Endothelial cell of umbilical vein (primary cell): ENCODE measurements at places on chromosomes 6 and 20.

DNA sequence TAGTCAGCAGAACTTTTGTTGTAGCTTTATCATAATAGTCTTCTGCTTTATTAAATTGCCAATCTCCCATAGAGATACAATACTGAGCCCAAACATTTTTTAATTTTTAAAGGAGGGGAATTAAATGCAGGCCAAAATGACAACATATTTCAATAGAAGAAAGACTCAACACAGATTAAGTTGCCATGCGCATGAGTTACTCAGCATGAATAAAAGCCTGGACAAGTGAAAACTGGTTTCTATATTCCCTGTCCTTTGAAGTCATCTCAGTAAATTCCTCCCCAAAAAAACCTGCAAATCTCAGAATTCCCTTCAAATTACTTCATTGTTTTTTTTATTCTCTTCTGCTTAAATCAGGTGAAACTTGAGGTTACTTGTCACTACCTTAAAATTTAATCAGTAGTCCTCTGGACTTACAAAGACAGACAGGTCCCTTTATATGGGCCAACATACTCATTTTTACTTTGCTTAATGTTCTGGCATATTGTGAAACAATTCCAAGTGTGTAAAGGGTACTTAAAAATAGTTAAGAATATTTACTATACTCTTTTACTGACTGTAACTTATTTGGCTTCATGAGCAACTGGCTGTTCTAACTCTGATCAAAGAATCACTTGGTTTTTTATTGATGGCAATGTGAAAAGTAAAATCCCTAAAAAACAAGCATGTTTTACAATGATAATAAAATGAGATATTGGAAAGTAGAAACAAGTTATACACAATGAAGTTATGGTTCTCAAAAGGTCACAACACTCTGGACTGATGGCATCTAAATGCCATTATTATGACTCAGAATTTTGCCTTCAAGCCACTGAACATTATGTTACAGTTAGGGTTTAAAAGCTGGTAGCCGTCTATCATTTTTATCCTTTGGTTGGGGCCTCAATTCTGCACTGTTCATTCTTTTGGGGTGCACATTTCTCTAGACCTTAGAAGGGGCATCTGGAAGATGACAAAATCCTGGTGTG, 49.9 kb upstream of the COL21A1 start:
- DNase-seq: peak; percentile 39

GRCh38 chr20:40670253-40670652, 18.8 kb downstream of the MAFB start:
- no peak for DNase-seq

DNA sequence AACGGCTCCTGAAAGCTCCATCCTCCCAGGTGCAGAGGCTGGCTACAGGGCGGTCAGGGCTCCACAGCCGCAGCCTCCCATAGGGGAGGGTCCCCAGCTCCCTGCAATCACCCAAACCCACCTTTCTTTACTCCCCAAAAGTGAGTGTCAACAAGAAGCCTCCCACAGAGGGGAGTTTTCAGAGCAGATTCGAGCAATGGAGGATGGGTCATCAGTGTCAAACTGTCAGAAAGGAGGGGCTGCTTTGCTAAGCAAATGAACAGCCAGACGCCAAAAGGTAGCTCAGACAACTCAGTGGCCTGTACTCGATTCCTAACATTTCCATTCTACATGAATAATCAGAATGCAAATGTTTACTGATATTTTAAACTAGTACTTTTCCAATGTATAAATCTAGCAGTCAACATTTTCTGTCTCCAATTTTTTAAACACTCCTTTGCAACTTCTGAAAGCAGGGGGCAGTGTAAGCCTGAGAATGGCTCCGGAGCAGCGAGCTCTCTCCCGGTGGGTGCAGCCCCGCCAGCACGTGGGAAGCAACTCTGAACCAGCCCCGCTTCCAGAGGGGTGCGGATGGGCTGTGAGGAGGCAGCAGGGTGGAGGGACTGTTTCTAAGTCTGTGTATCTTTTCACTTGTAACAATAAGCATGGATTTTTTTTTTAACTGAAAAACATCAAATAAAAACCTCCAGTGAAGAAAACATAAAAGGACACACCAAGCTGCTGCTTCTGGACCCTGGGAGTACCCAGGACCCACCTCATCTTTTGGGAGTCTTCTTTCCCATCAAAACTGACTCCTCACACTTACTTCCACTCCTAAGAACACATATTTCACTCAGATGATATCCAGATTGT, 54.9 kb downstream of the TAF4 start:
- peak; percentile 59 for DNase-seq

DNA sequence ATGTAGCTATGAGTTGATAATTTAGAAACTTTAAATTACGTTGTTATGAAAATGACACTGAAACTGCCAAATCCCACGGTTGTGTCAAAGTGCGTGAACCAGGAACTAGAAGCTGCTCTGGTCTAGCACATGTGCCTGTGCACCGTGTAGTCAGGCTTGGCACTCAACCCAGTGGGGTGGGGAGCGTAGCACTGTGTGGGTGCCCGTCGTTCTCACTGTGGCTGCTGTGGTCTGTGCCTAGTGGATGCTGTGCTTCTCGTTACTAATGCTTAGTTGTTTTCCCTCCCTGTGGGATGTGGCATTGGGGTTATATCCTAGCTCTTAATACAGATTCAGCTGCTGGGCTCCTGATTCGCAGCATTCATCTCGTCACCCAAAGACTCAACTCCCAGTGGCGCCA, 46.2 kb upstream of the ADIG start:
- no peak for DNase-seq

GRCh38 chr6:122872311-122872710, 83.3 kb downstream of the SMPDL3A start:
- no peak for DNase-seq

- no peak for DNase-seq
Observed at GRCh38 chr6:7762760-7763159, 36.9 kb downstream of the BMP6 start.

DNA sequence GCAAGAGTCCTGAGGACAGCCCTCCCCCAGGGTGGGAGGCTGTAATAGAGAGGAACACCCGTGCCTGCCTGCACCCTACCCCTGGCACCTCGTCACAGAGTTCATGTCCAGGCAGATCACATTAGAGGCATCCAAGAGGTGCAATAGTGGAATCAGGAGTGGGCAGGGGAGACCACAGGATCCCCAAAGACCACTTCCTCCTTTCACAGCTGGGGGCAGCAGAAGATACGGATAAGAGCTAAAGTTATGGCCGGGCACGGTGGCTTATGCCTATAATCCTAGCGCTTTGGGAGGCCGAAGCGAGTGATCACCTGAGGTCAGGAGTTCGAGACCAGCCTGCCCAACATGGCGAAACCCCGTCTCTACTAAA, 1.5 kb upstream of the CAPN11 start:
- no peak for DNase-seq

DNA sequence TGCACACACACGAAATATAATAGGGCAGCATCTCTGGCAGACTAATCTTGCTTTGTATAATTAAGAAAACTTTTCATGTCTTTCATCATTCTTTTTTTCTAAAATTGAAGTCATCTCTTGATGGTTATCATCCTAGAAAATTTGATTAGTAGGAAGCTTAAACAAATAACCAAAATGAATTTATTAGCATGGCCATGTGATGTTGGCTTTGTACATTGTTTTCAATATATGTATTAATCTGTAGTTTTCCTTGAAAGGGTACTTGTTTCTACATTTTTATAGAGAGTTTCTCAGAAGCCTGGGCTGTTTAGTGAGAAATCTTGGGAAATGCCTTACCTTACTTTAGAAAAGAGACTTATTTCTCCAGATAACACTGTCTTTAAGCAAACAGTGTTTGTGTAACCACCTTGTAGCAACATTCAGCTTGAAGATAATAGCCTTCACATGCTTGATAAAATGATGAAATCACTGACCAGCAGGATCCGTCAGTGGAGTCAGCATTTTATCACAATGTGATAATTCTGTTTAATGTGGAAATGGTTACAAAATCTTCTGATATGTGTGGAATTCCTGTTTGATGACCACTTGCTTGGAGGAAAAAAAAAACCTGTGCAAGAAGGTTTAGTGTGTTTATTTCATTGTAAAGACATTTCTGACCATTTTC, 147.8 kb downstream of the MACROD2 start:
- no peak for DNase-seq

GRCh38 chr6:128275681-128276080, 244.7 kb downstream of the PTPRK start:
- peak; percentile 19 for DNase-seq

DNA sequence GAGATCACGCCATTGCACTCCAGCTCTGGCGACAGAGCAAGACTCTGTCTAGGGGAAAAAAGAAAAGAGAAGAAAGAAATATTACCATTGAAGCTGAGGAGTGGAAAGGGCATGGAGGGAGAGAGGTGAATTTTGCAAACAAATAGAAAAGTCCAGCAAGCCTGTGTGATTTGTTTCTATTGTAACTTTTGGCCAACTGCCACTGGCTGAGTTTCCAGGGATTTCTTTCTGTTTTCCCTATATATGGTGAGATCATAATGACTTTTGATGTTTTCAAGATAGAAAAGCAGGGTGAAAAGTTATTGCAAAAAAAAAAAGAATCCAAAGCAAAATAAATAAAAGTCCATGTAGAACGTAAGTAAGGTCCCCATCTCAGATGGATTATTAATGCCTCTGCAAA, 184.2 kb upstream of the RALGAPA2 start:
- no peak for DNase-seq

DNA sequence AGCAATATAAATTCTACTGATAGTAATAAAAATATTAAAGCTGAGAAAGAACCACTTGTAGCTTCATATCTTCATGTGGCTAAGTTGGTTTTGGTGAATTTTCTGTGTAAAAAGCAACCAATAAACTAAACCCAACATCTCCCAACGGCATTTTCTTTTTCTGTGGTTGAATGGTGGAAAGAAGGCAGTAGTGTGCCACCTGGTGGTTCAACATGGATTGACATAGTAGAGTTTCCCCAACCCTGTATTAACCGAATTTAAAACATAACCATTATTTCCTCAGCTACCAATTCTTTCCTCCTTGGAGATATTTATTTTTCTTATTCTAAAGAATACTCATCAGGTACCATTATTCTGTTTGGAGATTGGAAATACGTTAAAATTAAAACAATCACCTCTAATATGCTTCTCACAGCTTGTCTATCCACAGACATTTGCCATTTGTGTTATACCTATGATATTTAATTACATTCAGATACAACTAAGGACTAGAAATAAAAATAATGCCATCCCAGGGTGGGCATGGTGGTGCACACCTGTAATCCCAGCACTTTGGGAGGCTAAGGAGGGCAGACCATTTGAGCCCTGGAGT, 117.1 kb upstream of the EEF1E1 start:
- DNase-seq: peak; percentile 62

DNA sequence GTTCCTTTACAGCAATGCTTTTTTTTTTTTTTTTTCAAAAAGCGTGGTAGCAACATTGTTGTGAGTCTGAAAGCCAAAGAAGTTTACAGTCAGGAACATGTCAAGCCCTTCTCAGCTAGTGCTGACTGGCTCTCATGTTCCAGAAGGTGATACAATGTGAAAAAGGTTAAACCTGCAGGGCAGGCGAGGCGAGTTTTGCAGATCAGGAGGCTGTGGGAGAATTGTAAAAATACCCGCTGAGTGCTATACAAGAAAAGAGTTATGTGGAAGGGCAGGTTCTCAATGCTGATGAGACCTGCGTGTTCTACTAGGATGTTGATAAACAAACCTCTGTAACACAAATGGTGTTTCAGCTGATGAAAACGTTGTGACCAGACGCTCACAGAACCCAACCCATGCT, 30.9 kb upstream of the RPP40 start:
- no peak for DNase-seq

- peak; percentile 23 for DNase-seq
Observed at GRCh38 chr20:45629496-45630100, at the start of gene WFDC10A. WFDC10A (plus strand) TSS chr20:45629739; CDS start chr20:45629814, 75 bp downstream.

- no peak for DNase-seq
Observed at GRCh38 chr6:24226541-24226940, 100.5 kb downstream of the NRSN1 start.

DNA sequence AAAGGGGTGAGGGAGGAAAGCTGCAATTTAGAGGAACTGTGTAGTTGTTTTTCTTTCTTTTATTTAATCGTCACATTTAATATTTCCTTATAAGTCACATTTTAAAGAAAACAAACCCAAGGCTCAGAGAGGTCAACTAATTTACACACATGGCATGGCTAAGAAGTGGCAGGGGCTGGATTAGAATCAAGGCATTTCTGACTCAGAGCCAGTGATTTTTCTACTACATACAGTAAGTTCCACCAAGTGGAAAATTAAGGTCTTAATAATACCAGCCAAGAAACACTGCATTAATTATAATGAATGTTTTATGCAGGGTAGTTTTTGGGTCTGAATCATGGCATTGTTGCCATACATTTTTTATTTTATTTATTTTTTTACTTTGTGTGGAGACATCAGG, 607.7 kb upstream of the CITED2 start:
- DNase-seq: no peak

- DNase-seq: no peak
Observed at GRCh38 chr6:159101656-159102055, 56.9 kb upstream of the TAGAP start.

DNA sequence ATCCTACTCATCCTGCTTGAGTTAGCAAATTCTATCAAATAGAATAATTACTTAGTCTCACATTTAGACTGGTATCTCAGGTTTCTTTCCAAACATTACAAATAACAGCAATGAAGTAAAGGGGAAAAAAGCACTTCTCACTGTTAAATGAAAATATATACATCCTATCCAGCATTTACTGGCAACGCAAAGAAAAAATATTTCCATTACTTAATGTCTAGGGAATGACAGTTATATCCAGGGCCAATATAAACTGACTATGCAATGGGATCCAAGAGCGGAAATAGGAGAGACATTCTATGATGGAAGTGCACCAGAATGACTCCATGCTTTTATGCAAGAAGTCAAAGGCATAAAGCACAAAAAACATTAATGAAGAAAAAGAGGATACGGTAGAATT, 60.3 kb downstream of the ME1 start:
- DNase-seq: peak; percentile 18

DNA sequence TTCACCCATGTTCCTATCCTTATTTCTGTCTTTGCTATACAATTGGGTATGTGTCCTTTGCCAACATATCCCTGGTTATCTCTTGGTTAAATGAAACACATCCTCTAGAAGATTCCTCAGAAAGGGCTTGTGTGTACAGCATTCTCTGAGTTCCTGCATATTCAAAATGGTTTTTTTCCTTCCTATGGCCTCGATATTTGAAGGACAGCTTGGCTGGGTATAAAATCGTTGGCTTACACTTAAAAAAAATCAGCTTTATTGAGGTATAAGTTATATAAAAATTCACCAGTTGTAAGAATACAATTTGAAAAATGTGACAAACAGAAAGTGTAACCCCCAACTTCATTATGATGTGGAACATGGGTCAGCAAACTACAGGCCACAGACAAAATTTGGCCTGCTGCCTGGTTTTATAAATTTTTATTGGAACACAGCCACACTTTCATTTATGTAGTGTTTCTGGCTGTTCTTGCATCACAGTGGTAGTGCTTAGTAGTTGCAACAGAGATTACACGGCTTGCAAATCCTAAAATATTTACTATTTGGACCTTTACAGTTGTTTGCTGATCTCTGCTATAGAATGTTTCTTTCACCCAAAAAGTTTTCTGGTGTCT, 16.7 kb downstream of the PCMT1 start:
- peak; percentile 82 for DNase-seq

DNA sequence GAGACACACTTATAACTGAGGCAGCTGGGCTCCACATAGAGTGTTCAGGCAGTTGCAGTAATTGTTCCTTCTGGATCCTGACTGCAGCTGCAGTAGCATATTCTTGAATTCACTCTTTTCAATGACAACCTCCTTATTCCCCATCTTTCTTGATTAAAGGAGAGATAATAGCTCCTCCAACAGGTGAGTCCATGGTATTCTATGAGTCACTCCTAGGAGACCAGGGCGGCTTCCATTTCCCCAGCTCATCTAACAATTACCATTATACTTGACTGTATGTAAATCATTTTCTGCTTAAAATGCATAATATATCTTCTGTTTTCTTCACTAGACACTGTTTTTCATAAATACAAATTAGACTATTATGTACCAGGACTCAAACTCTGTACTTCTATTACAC, 62.4 kb downstream of the TENT5A start:
- no peak for DNase-seq
